ENCODE measurements at places on chromosomes 2 and 18.

DNA sequence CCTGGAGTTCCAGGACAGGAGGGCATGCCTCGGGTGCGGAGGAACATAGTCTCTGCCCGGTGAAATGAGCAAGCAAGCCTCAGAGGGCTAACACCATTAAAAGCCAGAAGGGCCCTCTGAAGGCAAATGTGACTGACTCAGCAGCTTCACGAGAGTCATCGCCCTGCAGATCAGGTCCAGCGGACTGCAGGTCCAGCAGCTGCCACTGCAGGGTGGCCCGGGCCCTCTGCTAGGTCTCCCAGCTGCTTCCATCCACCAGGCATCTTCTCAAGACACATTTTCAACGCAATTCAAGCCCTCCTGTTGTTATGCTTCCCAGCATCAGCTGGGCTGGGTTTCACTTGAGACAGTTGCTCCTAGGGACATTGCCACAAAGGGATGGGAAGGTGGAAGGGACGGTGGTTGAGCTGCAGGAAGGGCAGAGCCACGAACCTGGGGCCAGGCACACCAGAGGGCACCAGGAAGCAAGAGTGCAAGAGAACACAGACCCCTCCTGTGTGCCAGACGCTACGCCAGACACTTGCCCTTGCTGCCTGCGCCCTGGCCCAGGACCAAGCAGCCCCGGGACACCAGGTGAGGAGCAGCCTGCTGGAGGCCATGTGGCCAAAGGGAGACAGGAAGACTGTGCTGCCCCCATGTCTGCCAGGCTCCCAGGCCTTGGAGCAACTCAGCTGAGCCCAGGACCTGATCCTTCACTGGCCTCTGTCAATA is 173.0 kb downstream of the HDAC4 start:
- no peak for DNase-seq

DNA sequence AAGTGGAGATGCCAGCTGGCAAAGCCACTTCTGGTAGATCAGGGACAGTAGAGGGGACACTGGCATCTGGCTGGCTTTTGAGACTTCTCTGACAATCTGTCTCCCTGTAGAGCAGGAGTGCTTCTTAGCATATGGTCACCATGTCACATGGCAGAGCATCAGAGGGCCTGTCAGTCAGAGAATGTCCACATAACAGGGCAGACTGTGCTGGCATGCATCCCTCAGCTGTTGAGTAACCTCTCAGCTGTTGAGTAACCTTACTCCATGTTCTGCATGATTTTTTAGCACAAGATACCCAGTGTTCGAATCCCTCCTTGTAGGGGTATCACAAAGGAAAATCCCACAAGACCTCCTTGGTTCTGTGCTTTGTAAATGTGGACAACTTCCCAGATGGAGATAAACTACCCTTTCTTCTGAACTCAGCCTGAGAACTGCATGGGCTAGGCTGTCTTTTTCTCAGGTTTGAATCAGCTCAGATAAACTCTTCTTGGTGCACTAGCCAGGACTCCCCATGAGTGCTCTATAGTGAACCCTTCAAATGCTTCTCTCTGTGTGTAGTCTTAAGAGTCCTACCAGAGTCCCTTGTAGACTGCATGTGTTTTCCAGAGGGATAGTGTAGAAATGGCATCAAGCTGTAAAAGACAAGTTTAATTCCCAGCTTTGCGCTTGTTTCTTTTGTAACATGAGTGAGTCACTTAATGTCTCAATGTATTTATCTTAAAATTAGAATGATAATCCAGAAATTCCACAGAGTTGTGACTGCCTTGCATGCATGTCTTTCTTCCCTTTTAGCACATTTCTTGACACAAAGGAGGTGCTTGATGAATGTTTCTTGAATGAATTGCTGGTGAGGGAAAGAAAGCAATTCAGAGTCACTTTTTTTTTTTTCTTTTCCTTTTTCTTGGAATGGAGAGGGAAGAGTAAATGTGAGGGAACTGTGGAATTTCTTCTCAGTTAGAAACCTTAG is 442.3 kb upstream of the HNMT start:
- DNase-seq, result no peak

DNA sequence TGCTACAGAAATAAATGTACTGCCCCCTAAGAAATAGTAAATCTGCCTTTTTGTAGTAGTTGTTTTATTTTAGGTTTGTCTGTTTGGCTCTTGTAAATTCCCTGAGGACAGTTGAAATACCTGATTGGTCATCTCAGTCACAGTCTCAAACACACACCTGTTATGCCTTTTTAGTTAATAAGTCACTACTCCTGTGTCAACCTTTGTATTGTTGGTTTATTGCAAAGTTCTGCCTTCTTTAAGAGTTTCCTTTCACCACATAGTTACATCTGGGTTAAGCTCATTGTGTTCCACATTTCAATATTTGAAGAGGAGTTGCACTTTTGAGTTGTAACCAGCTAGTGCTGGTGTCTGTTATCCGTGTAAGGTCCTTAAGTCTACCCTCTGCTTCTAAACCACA is 198.7 kb downstream of the CCDC85A start:
- no peak for DNase-seq

DNA sequence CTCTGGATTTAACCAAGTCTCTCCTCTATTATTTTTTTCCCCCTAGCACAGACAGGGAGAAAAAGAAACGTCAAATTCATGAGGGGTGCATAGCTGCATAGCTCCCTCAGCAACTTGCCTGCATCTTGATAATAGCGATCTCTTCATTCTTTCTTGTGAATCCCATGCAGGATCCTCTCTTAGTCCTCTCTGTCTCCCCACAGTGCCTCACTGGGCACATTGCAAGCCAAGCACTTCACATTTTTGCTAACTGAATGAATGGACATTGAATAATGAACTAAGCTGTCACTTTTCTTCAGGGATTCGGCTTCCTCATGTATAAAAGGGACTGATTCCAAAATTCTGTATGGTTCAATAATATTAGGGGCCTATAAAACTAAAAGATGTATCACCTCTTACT is 2.9 kb upstream of the EPB41L3 start:
- DNase-seq, result no peak

DNA sequence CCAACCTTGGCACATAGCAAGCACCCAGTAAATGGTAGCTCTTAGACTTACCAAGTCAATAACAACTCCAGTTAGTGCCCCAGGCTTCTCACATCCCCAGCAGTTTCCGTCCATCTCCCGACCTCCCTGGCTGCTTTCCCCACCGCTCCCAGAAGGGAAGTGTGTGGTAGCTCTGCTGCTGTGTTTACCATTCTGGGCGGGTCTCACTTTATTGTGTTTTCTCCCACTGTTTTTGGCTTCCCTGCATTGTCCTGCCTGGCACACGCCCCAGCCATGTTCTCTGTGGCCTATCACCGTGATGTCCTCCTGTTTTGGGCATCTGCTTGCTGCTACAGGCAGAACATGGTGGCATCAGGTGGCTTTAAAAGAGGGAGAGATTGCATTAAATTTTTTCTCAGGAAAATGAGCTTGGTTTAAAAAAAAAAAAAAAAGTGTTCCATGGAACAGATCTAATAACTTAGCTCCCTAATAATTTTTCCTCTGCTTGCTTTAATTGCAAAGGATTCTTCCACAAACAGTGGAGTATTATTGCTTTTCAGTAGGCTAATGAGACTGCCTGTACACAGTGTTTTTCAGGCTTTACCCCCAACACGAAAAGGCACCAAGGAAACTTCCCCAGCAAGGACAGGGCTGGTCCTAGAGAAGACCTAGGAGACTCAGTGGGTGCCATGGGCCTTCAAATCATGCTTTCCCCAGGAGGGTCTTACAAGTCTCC is 8.0 kb upstream of the COX7A2L start:
- no peak for DNase-seq

Data from activated CD4-positive, alpha-beta memory T cell treated with anti-CD3 and anti-CD28 coated beads for 36 hours (primary cell).